Left ventricle myocardium superior (tissue), 1 donor: ENCODE measurements at places on chromosomes 2 and 18. TPM values are rescaled to one million over a fixed set of nuclear protein-coding genes. Genes with fewer than 3 reads are reported as not detected.

CRYGD gene
- not detected for total RNA-seq

FEV gene
- total RNA-seq: not detected

DAW1 gene
- not detected for total RNA-seq

FOXD4L1 gene
- total RNA-seq: not detected

SPC25 gene
- total RNA-seq: 0.55 TPM

TSPYL6 gene
- not detected for total RNA-seq

ZAP70 gene
- 1.7 TPM for total RNA-seq

CLASP1 gene
- 66.5 TPM for total RNA-seq

HOXD12 gene
- total RNA-seq: not detected

SCYGR7 gene
- total RNA-seq: not detected

RFTN2 gene
- total RNA-seq: 7.5 TPM

SOS1 gene
- total RNA-seq: 26.0 TPM

ACP1 gene
- 72.9 TPM for total RNA-seq

COL4A4 gene
- 9.8 TPM for total RNA-seq

CD8B gene
- 1.2 TPM for total RNA-seq

QPCT gene
- 0.77 TPM for total RNA-seq

OTOF gene
- total RNA-seq: not detected

OR6B2 gene
- not detected for total RNA-seq

FMNL2 gene
- total RNA-seq: 6.4 TPM

ERICH2 gene
- 1.2 TPM for total RNA-seq

VAMP5 gene
- total RNA-seq: 54.8 TPM

PDE1A gene
- total RNA-seq: 16.9 TPM

LAMA3 gene
- 3.4 TPM for total RNA-seq

TNFRSF11A gene
- total RNA-seq: 1.2 TPM

CCDC88A gene
- 15.8 TPM for total RNA-seq
